Natural killer cell treated with Interleukin-12 subunit alpha and Interleukin-12 subunit beta and Interleukin-15 and Interleukin-18, amount 100 ng/mL, for 72 hours (primary cell): ENCODE measurements at places on chromosomes 7 and 10. TPM values are rescaled to one million over a fixed set of nuclear protein-coding genes. Genes with fewer than 3 reads are reported as not detected.

- no peak for DNase-seq
Observed at GRCh38 chr10:117075064-117075463, 63.0 kb downstream of the VAX1 start.

GRCh38 chr10:10677479-10677878 lies 340.2 kb upstream of the CELF2 start:
- no peak for DNase-seq

DNA sequence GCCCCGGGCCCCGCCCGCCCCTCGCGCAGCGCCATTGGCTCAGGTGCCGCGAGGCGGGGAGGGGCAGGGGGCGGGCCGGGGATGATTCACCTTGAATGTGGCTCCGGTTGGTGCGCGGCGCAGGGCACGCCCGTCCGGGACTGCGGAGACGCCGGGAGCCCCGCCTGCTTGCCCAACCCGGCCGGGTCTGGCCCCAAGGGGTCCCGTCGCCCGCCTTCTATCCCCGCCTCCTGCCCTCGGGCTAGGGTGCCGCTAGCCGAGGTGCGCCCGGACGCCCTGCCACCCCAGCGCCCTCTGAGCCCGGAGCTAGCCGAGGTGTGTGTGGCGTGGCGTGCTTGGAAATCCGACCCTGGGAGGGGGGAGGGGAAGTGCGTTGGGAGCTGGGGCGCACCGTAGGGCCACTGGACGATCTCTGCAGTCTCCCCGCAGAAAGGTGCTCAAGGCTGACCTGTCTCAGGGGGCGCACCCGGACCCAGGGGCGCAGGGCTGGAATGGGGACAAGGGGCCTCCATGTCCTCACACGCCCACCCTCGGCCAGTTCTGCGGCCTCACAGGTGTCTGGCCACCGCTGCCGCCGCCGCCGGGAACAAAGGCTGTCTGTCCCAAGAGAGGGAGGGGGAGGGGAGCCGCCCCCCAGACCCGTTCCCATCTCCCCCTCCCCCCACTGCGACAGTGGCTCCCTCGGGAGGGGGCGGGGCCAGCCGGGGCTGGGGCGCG lies 168.9 kb downstream of the NRF1 start:
- DNase-seq: no peak

ADARB2 gene
- not detected for total RNA-seq

GRCh38 chr7:112092709-112093395 lies 113.3 kb downstream of the DOCK4 start:
- DNase-seq: no peak

RAPGEF5 gene
- total RNA-seq: 1.1 TPM

DNA sequence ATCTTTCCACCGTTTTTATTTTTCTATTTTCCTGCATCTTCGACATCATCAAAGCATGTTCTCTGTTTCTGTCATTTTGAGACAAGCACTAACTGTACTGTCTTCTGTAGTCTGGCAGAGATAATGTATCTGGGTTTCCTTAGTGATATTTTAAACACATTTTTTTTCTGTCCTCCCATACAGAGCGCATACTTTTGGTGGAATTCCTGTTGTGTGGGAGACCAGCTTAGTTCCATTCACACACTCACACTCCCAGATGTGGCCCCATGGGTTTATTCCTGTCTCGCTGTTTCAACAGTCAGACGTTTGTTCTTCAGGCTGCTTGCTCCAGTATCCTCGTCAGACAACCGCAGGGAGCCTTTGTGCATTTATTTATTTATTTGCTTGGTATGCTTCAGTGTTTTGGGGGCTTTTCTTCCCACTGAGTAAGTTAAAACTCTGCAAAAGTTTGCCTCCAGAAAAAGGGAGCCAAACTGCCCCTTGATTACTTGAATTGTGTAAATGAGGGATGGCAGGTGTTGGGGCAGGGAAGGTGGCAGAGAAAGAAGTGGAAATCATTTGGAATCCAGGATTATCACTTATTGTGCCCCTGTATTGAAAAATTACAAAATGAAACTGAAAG lies 456.8 kb upstream of the KLF6 start:
- no peak for DNase-seq

SEMA4G gene
- total RNA-seq: 0.19 TPM

- no peak for DNase-seq
Observed at GRCh38 chr10:113859261-113859660, 4.8 kb downstream of the NHLRC2 start.

DNA sequence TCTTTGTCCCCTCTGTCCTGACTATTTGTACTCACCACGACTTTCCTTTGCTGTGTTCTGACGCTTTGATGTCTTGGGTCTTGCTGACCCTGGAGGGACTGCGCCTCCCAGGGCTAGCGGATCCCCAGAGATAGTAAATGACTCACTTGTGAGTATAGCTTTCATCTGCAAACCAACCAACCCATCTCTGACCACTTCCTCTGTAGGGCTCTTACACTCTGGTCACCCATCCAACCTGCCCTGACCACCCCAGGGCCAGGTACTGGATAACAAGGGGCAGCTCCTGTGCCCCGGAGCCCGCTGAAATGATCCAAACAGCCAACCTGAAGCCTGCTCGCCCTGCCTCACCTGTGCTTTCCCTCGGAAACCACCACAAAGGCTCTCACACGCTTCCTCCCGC lies 125.2 kb upstream of the CARD11 start:
- DNase-seq: no peak

ZDHHC6 gene
- total RNA-seq: 52.8 TPM

GRCh38 chr10:3068201-3068967 lies 1.0 kb downstream of the PFKP start:
- peak; percentile 77 for DNase-seq

GRCh38 chr10:11242443-11243387 lies 225.0 kb downstream of the CELF2 start:
- DNase-seq: peak; percentile 71

- DNase-seq: no peak
Observed at GRCh38 chr10:64571056-64571455, 1049.9 kb downstream of the REEP3 start.

GRID2IP gene
- total RNA-seq: 0.29 TPM

- no peak for DNase-seq
Observed at GRCh38 chr7:111012149-111012548, 78.8 kb upstream of the LRRN3 start.

DNA sequence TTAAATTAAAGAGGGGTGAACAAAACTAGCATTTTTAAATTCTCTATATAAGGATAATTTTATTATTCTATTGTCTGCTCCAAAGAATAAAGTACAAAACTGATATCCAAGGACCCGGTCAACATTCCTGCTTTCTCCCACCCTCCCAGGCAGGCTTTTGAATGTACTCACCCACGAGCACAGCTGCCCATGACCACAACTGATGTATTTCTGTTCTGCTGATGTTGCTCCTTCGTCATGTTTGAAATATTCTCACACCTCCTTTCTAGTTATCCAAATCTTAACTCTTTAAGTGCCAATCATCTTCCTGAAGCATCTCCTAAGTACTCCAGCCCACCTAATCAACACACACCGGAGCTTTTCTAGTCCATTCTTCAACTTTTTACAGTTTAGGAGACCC lies 46.7 kb downstream of the CALD1 start:
- no peak for DNase-seq

GRCh38 chr7:138278601-138279000 lies 181.5 kb upstream of the TRIM24 start:
- no peak for DNase-seq

- no peak for DNase-seq
Observed at GRCh38 chr7:114652041-114652440, 237.4 kb downstream of the FOXP2 start.

GRCh38 chr7:54985426-54986330 lies 33.1 kb upstream of the EGFR start:
- DNase-seq: no peak

ASZ1 gene
- total RNA-seq: not detected
